ENCODE measurements at places on chromosomes 16 and 17.

DNA sequence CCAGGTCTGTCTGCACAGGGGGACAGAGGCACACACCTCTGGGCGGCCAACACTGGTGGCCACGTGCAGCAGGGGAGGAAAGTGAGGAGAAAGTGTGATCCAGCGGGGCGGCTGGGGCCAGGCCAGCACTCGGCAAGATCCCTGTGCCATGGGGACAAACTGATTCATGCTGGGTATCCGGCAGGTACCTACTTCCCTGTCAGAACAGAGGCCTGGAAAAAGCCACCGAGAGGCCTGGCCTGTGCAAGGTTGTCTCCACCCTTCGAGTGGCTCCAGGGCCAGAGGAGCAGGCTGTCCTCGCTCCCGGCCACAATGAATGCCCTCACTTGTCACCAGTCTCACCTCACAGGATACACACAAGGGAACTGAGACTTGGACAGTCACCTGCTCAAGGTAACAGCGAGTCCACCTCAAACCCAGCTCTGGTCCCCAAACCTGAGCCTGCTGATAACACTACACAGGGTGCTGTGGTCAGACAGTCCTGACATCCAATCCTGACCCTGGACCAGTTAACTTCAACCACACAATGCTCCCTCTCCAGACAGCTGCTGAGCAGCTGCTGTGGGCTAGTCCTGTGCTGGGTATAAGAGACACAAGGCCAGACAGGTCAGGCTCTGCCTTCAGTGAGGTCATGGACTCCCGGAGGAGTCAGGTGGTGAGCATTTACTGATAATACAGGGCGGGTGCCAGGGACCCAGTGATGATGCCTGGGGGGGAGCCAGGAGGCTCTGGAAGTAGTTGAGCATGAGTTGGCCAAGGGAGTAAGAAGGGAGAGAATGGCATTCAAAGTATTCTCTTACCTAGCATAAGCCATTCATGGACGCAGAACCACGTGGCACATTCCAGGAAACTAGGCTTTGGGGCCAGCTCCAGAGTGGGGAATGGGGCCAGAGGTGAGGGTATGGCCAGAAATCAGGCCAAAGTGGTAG, 53.0 kb downstream of the VAC14 start:
- DNase-seq, result peak; percentile 55

- no peak for DNase-seq
These were observed 30.0 kb upstream of the KDM6B start for GRCh38 chr17:7803981-7804380.

GRCh38 chr16:28592979-28593553, 3.8 kb downstream of the SULT1A2 start:
- no peak for DNase-seq

GRCh38 chr17:74754832-74755231, 6.4 kb downstream of the NHERF1 start:
- DNase-seq, result no peak

DNA sequence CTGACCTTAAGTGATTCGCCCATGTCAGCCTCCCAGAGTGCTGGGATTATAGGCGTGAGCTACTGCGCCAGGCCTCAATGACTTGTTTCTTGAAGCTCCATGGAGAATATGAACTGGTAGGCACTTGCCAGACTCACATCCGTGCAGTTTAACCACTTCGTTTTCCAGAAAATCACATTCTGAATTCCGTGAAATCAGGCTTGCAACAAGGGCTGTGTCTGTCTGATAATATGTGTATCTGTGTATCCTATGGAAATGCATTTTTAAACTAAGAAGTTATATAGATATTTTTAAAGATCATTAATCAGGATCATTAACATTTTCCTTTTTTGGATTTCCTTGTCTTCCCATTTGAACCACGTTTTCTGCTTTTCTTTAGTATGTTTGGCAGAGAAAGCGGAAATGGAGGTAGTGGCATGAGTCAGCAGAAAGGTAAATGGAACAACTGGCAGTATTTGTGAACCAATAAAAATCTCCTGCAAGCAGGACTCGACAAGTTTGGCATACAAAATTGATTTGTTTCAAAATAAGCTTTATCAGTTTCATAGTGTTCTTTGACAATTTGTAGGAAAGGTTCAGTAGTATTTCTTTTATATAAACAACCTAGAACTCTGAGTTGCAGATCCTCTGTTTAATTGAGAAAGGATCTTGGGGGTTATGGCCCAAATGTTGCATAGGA, 33.0 kb downstream of the USP10 start:
- DNase-seq, result no peak

GRCh38 chr16:50709061-50709684, 15.8 kb downstream of the NOD2 start:
- no peak for DNase-seq

All from H54 (cell line).